Tongue (tissue), 3 donors: ENCODE measurements at places on chromosomes 16 and 17. TPM values are rescaled to one million over a fixed set of nuclear protein-coding genes. Genes with fewer than 3 reads are reported as not detected.

DNA sequence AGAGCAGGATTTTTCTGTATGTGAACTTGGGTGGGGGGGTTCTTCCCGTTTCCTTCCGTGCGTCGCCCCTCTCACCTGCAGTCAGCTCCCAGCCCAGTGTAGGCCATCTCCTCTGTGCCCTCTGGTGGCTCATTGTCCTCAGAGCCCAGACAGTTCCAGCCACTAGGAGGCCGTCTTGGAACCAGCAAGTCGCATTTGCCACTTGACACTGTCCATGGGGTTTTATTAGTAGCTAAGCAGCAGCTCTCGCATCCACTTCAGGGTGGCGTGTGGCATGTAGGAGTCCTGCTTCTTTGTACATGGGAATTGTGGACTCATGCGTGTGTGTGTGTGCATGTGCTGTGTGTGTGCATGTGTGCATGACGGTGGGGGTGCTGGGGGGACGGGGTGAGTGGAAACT is 74.0 kb downstream of the SEC14L1 start:
- peak; percentile 54 for DNase-seq

DNA sequence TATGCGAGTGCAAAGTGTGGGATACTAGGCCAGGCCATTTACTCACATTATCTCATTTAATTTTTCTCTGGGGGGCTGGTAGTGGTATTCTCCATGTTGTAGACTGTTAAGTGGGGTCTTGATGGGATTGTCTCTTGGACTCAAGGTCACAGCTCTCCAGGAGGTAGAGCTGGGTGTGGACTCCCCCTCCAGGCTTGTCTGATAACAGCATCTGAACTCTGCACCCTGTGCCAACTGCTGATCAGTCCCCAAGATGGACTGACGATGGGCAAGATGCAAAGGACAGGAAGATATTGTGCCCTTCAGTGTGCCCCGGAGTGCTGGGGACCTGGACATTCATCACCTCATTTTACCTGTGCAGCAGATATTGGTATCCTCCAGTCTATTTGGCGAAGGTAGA is 147.8 kb downstream of the MSI2 start:
- no peak for DNase-seq

GRCh38 chr17:43126911-43127290 is 1.7 kb upstream of the BRCA1 start:
- DNase-seq, result no peak

GRCh38 chr16:76729525-76729924 is 452.3 kb downstream of the CNTNAP4 start:
- DNase-seq, result no peak

Gene MPP2
- 4.6 TPM for total RNA-seq

- DNase-seq, result no peak
Observed at GRCh38 chr17:4582691-4583090, 1.6 kb upstream of the SMTNL2 start.

DNA sequence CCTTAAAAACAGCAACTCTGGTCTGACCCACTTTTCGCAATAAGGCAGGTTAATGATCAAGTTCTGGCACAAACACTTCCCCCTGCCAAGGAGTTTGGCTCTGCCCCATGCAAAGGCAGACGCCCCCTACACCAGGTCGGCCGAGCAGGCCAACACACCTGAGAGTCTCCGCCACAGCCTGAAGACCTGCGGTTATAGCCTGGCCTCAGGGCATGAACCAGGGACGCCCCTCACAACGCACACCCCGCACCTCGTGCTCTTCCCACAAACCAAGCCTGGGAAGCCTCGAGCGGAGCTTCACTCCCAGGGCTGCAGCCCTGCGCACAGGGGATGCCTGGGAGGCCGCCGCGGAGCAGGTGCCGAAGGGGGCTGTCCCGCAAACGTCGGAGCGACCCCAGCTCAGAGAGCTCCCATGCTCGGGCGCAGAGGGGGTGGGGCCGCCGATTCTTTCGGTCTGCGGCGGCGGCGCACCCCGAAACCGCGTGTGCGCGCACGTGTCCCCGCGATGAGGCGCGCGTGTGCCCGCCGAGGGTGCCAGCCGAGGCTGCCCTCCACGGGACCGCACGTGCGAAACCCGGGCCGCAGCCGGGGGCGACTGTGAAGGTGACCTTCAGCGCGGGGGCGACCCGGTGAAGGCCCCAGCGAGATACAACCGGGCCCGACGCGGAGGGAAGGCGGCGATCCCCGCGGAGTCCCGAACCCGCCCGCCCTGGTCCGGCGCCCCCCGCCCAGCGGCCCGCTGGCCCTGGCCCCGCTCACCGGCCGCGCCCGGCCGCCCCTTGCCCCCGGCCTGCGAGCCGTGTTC is 559 bp downstream of the CLUH start:
- DNase-seq, result peak; percentile 21
